ENCODE measurements at places on chromosomes 16 and 17.
A peak's percentile ranks its signal among the peaks of the same experiment; 100 is the strongest.

DNA sequence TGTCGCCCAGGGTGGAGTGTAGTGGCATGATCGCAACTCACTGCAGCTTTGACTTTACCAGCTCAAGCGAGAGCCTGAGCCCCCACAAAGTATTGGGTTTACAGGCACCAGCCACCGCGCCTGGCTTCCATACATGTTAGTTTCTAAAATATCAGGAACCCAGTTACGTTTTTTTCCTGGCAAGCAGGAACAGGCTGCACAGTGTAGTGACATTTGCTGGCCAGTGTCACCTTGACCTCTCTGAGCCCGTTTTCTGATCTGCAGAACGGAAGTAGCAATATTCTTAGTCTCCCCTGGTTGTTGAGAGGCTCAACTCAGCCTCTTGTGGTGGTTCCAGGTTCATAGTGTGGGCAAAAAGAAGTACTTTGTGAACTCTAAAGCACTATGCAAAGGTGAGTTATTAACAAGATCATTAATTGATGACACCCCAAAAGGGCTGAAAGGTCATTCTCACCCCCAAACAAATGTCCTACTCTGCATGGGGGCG, 15.6 kb downstream of the IGF2BP1 start:
- no peak for DNase-seq

DNA sequence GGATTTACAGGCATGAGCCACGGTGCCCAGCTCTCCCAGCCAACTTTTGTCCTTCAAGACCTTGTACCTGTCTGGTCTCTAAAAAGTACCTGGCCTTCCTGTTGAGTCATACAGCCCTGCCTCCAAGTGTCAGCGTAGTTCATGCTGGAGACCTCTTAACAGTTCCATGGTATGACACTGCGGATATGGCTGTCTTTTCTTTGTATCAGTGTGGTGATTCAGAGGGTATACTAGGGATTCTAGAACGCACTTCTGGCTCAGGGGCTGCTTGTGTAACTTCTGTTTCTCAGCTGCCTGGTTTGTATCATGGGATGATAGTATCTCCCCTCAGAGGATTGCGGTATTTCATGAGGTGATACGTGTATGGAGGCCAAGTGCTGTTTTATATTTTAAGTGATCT, 2.0 kb upstream of the TMEM11 start:
- peak; percentile 14 for DNase-seq

DNA sequence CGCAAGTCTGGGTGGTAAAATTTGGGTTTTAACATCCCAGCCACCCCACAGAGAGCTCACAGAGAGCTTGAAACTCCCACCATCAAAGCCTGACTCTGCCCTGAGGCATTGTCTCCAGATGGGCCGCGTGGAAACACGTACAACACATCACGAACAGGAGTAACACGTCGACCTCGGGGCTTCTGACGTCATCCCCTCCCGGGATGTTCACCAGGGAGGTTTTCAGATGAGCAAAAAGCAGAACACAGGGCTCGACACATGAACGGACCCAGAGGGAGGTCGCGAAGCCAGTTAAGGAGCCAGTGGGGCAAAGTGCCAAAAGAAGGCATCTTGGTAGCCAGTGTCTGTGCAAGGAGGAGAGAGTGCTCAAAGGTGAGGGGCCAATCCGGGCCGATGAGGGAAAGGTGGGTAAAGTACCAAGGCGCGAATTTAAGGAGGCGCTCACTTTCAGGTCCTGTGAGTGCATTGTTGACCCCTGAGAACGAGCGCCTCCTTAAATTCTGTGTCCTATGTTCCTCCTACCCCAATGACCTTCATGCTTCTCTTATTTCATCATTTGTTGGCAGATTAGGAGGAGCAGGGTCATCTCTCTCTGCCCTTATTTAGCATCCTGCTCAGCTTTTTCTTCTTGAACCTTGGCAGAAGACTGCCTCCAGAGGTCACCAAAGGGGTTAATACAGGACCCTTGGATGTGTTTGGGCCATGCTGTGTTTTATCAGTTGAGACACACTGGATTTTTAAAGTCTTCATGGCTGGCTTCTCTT, 5.6 kb downstream of the RCVRN start:
- DNase-seq, result no peak

- DNase-seq, result no peak
Observed at GRCh38 chr16:83743241-83743640, 64.5 kb upstream of the HSBP1 start.

GRCh38 chr16:51971184-51971583, 575.8 kb downstream of the TOX3 start:
- no peak for DNase-seq

DNA sequence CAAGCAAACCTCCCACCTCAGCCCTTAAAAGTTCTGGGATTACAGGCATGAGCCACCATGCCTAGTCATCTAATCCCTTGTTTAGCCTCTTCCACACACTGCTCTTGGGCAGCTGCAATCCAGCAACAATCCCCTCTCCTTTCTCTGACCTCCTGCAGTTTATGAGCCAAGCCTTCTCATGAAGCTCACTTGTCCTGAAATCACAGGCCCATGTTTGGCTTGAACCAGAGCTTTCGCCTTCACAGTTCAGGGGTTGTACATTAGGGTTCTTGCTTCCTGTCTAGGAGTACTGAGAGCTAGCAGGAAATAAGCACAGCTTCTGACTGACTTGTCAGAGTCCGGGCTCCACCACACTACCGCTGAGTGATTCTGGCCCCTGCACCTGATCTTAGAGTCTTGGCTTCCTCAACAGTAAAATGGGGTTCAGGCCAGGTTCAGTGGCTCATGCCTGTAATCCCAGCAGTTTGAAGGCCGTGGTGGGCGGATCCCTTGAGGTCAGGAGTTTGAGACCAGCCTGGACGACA, 16.3 kb downstream of the ERAL1 start:
- peak; percentile 69 for DNase-seq

- DNase-seq, result peak; percentile 10
Observed at GRCh38 chr17:61583242-61583641, 7.8 kb downstream of the NACA2 start.

GRCh38 chr17:16584273-16584995, 15.4 kb upstream of the ZNF287 start:
- peak; percentile 83 for DNase-seq

- no peak for DNase-seq
Observed at GRCh38 chr16:68356919-68357286, 46.1 kb downstream of the PRMT7 start.

GRCh38 chr16:84726669-84727467, 27.1 kb downstream of the USP10 start:
- no peak for DNase-seq

DNA sequence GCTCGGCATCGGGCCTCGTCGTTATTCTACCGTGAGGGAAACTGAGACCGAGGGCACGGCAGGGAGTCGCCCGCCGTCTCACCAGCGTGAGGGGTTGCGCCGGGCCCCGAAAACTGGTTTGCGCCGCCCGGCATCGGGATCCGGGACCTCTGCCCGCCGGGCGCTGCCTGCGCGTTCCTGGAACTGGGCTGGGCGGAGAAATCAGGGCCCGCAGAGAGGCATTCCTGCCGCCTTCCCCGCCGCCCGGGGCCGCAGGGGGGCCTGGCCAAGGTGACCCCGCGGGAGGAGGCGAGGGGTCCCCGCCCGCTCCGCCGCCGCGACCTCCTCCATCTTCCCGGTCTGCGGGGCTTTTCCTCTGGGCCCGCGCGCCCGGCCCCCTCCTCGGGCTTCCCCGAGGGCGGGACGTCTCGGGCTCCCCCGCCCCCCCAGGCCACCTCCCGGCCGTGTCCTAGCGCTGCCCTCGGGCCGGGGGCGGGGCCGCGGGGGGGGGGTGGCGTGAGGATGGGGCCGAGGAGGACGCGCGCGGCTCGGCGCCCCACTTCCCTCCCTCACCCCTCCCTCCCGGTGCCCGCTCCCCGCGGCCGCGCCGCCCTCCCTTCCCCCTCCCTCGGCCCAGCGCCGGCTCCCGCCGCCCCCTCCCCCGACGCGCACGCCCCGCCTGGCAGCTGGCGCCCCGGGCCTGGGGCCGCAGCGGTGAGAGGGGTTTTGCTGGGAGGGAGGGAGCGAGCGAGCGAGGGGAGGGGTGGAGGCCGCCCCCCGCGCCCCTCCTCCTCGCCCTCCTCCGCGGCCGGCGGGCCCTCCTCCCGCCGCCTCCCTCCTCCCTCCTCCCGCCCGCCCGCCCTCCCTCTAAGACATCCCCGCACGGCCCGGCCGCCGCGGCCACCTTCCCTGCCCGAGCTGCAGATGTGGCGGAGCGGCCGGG, at the start of gene GLIS2:
GLIS2 (plus strand) TSS at position 882 of the 922 bp plus-strand sequence. CDS start 16,214 bp downstream, outside the sequence.
- DNase-seq, result no peak

DNA sequence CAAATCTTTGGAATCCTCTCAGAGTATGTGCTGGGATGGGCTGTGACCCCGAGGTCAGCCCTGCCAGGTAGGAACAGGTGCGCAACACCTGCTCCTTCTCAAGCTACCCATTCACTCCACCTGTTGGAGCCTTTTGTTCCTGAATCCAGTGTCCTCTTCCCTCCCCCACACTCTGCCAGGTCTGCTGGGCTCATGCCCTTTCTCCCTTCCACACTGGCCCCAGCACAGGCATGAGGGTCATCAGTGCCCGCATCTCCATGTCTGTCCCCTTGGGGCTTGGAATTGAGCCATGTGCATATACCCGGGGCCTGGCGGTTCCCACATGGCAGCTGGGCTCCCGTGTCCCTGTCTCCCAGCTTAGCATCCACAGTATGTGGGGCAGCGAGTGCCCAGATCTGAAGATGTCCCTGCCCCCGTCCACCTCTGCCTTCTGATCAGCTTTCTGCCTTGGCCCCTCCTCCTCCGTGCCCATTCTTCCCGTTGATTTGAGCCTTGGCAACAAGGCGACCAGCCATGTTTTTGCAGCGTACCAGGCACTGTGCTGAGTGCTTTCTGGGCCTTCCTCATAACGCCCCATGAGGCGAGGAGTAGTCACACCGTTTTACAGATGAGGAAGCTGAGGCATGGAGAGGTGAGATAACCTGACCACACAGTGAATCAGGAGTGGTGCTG, 102.2 kb downstream of the RAP1GAP2 start:
- no peak for DNase-seq

GRCh38 chr17:67682196-67682595, 35.5 kb upstream of the NOL11 start:
- no peak for DNase-seq

DNA sequence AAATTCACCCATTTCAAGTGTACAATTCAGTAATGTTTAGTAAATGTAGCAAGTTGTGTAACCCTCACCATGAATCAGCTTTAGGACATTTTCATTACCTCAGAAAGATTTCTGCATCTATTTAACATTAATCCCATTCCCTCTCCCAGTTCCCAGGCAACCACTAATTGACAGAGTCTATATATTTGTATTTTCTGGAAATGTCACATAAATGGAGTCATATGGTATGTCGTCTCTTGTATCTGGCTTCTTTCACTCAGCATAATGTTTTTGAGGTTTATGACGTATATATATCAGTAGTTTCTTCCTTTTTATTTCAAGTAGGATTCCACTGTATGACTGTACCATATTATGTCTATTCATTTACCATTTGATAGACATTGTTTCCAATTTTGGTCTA, 199.8 kb downstream of the CYB561 start:
- no peak for DNase-seq

DNA sequence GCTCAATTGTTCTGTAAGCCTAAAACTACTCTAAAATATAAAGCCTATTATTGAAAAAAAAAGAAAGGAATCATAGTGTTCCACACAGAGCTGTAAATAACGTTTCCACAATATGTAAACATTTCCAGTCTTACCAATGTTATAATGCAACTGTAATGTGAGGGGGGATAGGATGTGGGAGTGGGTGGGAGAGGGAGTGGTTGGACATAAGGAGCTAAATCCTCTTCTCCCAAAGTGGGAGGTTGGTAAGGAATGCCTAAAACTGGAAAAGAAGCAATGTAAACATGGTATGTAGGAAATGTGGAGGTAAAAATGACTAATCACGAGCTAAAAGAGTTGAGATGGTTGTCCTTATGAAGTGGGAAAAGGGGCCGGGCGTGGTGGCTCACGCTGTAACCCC, 17.6 kb upstream of the SBK1 start:
- DNase-seq, result no peak

DNA sequence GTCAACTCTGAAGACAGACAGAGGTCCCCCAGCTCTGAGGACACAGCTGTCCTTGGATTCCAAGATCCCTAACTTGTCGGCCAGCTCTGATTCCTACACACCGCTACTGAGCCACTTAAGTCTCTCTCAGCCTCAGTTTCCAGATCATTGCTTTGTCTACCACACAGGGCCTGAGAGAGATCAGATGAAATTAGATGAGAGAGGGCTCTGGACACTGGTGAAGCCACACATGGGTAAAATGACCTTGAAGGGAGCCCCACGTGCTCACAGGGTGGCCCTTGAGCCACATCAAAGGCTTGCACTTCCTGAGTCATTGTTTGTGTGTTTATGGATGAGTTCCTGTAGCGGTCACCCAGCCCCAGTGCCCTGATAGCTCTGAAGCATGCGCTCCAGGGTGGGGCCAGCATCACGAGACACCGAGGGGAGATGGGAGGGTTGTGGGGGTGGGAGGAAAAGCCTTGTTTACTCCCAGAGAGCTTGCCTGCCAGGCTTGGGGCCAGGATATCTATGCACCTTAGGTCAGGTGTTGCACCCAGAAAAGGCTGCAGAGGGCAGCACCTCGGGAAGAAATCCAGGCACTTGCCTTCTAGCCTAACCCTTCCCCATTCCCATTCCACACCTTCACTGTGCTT, 32.7 kb upstream of the SLC6A2 start:
- no peak for DNase-seq

- no peak for DNase-seq
Observed at GRCh38 chr17:50614471-50615051, 20.1 kb upstream of the ABCC3 start.

DNA sequence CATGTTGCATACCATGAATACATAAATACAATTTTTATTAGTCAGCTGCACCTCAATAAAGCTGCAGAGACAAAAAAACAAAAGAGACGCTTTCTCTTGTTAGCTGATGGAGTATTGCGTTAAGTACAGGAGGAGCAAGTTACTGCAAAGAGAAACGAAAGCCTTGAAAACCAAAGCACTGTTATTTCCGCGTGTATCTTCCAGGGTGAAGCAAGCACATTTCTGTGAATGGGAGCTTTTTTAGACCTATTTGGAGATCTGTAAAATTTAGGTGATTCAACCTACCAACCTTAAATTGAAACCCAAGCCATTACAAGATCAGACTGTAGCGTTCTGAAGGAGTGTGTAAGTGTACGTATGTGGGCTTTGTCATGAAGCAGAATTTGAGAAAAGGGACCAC, 390.4 kb downstream of the SOX9 start:
- DNase-seq, result no peak

- no peak for DNase-seq
Observed at GRCh38 chr17:82973456-82974135, 105.8 kb upstream of the METRNL start.

GRCh38 chr16:85954927-85955519, 56.1 kb downstream of the IRF8 start:
- DNase-seq, result no peak

All from activated CD4-positive, alpha-beta T cell treated with anti-CD3 and anti-CD28 coated beads, Interleukin-2, Interleukin-4, amounts not matched to agents 100 ng/mL and 50 ng/mL, durations not matched to agents 16 hours and 8 hours (primary cell).